ENCODE measurements at places on chromosomes 13 and 19.

DNA sequence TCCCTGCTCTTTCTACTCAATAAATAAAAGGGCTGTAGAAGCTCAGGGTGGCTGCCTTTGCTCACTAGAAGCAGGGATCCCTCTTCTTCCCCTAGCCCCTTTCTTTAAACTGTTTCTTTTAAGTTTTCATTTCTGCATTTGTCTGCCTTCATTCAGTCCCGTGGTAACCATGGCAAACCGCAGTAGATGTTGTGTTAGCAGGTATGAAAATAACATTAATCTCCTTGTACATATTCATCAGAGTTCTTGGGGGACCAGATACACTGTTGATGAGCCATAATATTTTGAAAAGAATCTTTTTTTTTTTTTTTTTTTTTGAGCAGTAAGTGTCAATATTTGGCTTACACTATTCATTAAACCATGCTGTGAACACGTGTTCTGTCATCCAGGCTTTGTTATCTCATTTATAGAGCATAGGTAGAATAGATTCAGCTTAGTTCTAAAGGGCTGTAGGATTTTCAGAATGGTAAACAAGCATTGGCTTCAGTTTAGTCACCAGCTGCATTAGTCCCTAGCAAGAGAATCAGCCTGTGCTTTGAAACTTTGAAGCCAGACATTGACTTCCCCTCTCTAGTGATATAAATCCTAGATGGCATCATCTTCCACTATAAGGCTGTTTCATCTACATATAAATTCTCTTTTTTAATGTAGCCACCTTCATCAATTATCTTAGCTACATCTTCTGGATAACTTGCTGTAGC, 59.4 kb upstream of the SPRY2 start:
- no peak for DNase-seq

DNA sequence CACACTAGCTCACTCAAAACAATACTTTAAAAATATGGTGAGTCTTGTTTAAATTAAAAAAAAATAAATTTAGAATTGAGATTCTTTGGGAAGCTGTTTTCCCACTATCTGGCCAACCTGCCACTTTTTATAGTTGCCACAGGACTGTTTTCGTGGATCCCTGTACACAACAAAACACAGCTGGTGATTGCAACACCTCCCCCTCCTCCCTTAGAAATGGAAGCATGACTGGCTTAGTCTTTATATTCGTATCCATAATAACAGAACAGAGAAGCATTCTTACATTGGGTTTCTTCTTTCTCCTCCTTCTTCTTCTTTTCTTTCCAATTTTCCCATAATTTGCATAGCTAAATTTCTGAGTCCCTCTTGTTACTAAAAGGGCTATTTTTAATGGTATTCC, 79.5 kb upstream of the GJB6 start:
- no peak for DNase-seq

- DNase-seq: no peak
Measured at GRCh38 chr13:113564331-113565023, 20.1 kb upstream of the TFDP1 start.

DNA sequence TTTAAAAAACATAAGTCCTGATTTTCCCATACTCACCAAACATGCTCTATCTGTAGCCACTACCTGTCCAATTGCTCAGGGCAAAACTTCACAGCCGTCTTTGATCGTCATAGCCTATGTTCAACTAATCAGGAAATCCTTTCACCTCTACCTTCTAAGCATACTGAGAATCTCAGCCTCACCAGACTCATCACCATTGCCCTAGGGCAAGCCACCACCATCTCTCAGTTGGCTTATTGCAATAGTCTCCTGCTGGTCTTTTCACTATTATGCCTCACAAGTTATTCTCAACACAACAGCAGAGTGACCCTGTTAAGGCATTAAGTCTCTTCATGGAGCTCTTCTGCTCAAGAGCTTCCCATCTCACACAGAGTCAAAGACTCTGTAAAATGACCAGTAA, 260.4 kb upstream of the MAB21L1 start:
- DNase-seq: no peak

- no peak for DNase-seq
Measured at GRCh38 chr19:18321734-18322102, 1.2 kb downstream of the LSM4 start.

- no peak for DNase-seq
Measured at GRCh38 chr13:25816239-25816638, 235.6 kb downstream of the SHISA2 start.

All from dorsolateral prefrontal cortex (tissue), 122 donors.